ENCODE measurements at places on chromosomes 4 and X.

DNA sequence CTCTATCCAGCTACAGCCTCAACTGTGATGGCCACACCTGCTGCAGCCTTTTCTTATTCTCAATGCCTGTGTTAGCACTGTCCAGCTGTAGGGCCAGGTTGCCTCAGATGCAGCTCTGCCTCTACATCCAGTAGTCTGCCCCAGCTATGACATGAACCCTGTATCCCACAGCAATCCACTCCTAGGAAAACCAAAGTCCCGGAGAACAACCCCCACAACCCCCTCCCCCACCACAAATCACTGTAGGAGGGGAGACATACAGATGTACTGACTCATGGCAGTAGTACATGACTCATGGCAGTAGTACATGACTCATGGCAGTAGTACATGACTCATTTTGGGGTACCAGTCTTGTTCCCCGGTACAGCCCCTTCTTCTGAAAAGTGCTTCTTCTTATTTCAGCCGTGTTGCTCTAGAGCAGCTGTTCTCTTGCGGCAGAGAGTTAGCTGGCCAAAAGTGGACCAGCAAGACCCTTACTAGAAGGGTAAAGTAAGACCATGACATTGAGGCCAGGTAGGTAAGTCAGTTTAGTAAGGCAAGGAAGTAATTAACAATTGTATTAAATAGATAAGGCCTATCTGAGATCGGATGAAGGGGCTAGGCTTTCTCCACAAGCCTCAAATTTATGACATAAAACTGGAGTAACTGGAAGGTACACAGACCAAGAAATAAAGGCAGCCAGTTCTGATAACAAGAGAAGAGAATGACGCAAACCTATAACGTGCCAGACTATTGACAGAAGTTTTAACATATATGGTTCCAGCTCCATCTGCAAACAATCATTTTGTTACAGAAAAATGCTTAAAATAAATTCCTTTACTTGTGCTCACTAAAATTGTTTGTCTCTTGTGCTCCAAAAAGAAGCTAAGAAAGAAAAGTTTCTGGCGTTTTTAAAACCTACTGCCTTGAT lies 221.4 kb downstream of the TACR3 start:
- no peak for ATAC-seq

- ATAC-seq, result no peak
Measured at GRCh38 chr4:175282407-175282806, 364.2 kb downstream of the ADAM29 start.

GRCh38 chr4:144509088-144510015 lies 136.6 kb upstream of the HHIP start:
- ATAC-seq, result no peak

- no peak for ATAC-seq
Measured at GRCh38 chrX:124720532-124720931, 374.2 kb downstream of the SH2D1A start.

Data from gastroesophageal sphincter (tissue), 4 donors.